ENCODE measurements at places on chromosomes 5 and 9.

- no peak for DNase-seq
Observed at GRCh38 chr5:32760091-32760509, 49.0 kb downstream of the NPR3 start.

- no peak for DNase-seq
Observed at GRCh38 chr9:13205824-13206223, 73.7 kb downstream of the MPDZ start.

GRCh38 chr5:58074222-58074621, 385.7 kb downstream of the PLK2 start:
- DNase-seq, result no peak

- peak; percentile 54 for DNase-seq
Observed at GRCh38 chr5:132055808-132056609, 4.4 kb upstream of the IL3 start.

- no peak for DNase-seq
Observed at GRCh38 chr5:170591054-170591453, 87.2 kb downstream of the KCNIP1 start.
